ENCODE measurements at places on chromosomes 1 and 21. TPM values are rescaled to one million over a fixed set of nuclear protein-coding genes. Genes with fewer than 3 reads are reported as not detected.

TNFRSF8 gene
- 0.67 TPM for polyA plus RNA-seq

SPATA45 gene
- polyA plus RNA-seq: 0.64 TPM

TMEM82 gene
- 3.5 TPM for polyA plus RNA-seq

DNA sequence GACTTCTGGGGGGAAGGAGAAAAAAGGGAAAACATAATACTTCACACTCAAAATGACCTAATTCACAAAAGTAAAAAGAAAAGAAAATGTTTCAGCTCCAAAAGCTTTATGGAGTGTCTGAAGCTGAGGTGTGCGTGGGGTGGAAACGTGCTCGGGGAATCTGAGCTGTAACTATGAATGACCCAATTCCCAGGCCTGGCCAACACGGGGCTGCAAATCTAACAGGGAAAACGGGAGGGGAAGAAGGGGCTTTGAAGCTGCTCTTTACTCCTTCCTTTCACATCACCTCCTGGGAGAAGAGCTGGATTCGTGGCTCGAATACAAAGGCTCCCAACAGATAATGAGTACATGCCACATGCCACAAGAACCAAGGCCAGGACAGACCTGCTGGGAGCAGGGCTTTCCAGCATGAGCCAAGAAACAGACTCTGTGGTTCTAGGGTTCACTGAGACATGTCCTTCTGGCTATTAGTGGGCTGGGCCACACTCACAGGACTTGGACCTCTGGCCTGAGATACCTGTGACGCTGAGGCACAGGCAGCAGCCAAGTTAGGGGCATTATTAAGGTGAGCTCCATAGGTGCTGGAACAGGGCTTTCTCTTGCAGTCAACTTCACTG lies 51.5 kb downstream of the SLC66A1 start:
- no peak for DNase-seq

DNA sequence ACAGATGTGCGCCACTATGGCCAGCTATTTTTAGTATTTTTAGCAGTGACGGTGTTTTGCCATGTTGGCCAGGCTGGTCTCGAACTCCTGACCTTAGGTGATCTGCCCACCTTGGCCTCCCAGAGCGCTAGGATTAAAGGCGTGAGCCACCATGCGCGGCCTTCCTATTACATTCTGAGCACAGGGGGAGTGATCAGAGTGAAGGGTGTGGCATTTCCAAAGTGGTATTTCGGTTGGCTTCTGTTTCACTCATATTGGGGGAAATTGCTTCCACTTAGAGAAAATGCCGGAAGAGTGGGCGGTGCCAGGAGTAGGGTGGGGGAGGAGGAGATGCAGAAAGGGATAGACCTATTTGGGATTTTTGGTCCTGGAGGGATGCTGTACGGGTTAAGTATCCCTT lies 4.3 kb downstream of the PIK3CD start:
- no peak for DNase-seq

- DNase-seq: peak; percentile 36
These were observed 25.3 kb upstream of the PEF1 start for GRCh38 chr1:31669786-31670592.

B3GALT5 gene
- polyA plus RNA-seq: 1.9 TPM

SLC45A1 gene
- polyA plus RNA-seq: 4.0 TPM

LCE1E gene
- not detected for polyA plus RNA-seq

TMPRSS15 gene
- 0.39 TPM for polyA plus RNA-seq

DNA sequence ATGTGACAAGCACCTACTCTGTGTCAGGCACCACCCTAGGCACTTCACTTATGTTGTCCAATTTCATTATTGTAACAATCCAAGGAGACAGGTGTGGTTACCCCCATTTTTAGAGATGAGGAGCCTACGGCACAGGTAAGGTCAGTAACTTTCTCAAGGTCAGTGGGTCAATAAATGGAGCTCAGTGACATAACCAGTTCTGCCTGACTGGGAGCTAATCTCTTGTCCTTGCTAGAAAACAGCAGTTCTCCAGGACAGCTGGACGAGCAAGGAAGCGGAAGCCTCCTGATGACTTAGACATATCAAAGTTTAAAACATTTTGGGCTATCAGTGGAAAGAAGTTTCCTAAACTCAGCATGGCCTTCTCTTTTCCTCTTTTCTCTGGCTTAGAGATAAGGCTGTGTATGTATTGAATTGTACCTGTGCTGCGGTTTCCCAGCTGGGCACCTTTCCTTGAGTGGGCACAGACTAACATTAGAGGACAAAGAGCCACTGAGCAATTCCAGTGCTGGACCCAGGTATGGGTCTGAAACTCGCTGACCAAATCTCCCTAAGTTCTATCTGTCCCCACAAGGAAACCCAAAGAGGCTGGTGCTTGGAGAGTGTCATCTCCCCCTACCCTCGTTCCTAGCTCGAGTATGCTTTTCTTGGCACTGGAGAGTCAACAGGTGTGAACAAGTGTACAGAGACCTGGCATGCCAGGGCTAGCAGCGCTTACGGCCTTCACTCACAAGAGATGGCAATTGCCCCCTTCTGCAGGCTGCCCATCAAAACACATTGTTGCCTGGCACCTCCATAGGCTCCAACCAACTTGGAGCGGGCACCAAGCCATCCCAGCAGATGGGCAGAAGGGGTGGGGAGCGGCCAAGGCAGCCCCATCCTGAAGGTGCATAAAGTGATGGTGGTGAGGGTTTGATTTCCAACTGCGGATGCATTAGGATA lies 456.1 kb upstream of the PROX1 start:
- DNase-seq: no peak

LCE2B gene
- polyA plus RNA-seq: not detected

- peak; percentile 68 for DNase-seq
These were observed 87.2 kb downstream of the MRPL37 start for GRCh38 chr1:54287176-54287650.

SPRR1A gene
- polyA plus RNA-seq: 0.21 TPM

YIPF1 gene
- 34.7 TPM for polyA plus RNA-seq

- DNase-seq: no peak
These were observed 145.1 kb upstream of the EDN2 start for GRCh38 chr1:41629571-41629970.

PEAR1 gene
- 22.2 TPM for polyA plus RNA-seq

DNA sequence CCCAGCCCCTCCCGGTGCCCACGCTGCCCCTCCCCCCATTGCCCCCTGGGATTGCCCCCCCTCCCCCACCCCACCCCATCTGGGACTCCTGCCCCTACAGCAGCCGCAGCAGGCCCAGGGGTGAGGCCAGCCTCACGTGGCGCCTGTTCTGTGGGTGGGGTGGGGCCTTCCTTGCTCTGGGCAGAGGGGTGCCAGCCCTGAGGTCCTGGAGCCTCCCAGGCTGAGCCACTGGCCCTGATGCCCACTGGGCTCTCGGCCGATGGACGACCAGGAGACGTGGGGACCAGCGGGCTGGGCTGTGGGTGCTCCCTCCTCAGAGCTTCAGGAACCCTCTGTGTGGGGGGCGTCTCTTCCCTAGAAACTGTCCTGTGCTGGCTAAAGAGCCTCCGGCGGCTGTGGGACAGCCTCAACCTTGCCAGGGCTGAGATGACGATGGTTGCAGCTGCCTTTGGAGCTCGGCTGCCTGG lies 5.8 kb upstream of the C1orf159 start:
- no peak for DNase-seq

DNA sequence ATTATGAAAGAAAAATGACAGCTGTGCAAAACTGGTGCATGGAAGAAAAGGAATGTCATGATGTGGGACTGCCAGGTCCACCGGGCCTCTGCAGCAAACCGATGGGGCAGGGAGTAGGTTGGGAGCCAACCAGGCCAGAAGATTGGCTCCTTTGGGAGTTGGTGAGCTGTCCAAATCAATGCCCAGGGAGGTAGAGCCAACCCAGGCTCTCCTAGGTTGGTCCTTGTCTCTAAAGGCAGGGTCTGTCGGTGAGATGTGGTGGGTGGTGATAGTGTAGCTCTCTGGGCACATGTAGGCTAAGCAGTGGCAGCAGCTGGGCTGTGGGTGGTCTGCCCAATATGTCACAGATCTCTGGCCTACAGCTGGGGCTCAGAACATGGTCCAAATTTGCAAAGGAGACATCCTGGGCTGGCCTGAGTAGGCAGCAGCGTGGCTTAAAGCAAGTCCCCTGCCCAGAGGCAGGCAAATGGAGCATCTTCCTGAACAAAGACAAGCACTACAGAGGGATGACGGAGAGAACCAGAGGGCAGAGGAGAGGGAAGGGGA lies 61.2 kb upstream of the PRDX6 start:
- no peak for DNase-seq

ALPL gene
- 27.9 TPM for polyA plus RNA-seq

HES5 gene
- polyA plus RNA-seq: 0.32 TPM

- no peak for DNase-seq
These were observed 159.0 kb upstream of the ZNHIT6 start for GRCh38 chr1:85867189-85867588.

GRCh38 chr1:221793439-221794078 lies 51.7 kb upstream of the DUSP10 start:
- DNase-seq: no peak

DNA sequence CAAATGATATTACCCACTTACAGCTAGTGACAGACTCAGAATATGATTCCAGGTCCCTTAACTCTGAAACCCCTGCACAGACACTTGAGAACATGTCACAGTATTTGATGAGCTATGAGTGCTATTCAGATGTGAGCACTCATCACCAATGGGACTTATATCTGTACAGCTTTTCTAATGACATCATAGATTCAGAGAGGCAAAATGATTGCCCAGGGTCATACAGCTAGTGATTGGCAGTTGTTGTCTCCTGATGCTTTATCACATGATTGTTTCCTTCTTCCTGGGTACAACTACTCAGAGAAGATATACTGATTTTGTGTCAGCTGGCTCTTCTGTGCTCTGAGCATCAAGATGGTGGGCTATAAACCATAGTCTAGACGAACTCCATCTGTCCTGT lies 428.0 kb upstream of the BEND5 start:
- DNase-seq: no peak

DNA sequence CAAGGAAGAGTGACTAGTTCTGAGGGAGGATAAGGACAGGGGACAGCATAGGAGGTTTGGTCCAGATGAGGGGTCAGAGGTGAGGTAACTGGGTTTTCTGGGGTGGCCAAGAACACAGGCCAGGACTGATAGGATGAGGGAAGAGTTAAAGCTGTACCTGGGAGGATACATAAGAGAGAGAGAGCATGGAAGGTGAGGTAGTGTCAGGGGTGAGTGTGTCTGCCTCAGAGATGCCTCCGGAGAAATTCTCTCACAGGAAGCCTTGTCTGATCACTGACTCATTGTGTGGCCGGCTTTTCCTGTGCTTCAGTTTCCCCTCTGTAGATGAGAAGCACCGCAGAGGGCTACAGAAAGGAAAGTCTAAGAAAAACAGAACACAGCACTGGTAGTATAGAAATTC lies 40.2 kb downstream of the FASLG start:
- no peak for DNase-seq

SIM2 gene
- polyA plus RNA-seq: 25.8 TPM

GBP4 gene
- 6.9 TPM for polyA plus RNA-seq

GRCh38 chr1:4587721-4588120 lies 66.7 kb upstream of the AJAP1 start:
- DNase-seq: no peak

TM2D1 gene
- 87.9 TPM for polyA plus RNA-seq

DNA sequence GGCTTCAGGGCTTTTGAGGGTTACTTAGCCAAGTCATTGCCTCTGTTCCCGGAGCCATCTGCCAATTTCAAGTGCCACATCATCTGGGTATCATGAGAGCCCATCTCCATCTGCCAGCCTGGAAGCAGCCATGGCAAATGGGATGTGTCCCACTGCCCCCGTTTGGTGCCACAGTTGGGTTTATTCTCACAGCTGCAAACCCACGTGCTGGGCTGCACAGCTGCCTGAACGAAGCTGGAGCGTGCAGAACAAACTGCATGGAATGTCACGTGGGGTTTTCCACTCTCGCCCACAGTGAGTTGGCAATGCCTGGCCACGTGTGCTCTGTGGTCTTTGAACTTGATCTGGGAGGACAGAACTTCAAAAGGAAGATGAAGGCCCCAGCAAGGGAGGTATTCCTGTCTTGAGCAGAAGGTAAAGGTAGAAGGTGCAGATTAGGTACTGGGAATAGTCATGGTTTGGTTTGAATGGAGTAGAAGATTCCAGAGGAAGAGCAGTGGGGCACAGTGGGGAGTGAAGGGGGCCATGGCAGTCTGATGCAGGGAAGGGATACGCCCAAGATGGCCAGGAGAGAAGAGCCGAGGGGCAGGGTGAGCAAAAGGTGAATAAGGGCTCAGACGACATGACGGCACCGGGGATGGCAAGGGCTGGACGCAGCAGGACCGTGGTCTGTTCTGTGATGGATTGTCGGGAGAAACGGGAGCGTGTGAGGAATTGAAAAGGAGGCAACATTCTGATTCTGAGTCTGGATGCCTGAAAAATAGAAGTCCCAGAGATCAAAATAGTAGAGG lies 222.0 kb downstream of the KAZN start:
- no peak for DNase-seq

GRCh38 chr1:112371775-112372174 lies 24.2 kb upstream of the CTTNBP2NL start:
- no peak for DNase-seq

DNA sequence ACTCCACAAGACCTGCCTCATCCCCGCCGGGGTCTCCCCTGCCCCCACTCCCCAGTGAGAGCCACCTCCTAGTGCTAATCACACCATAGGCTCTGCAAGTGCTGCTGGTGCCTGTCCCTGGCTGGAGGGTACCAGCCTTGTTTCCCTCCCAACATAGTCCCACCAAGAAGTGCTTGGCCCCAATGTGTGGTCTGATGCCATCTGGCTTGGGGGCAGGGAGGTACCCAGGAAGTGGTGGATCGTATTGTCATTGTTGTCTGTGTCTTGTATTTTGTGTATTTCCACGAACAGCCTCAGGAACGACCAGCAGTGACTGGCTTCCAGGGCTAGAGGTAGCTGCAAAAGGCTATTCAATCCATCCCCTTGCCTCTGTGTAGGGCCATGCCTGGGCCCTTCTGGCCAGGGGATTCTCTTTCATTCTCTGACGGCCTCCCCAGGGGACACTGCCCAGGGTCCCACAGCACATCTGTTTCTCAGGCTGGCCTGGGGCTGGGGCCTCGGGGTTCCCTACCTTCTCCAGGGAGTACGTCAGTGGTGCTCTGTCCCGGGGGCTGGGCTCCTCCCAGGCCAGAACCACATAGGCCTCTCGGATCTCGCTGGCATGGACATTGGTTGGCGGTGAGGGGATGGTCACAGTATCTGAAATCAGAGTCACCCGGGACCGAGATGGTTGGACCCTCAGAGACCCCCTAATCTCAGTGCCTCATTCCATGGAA lies 22.8 kb downstream of the MYOM3 start:
- no peak for DNase-seq

PTCH2 gene
- polyA plus RNA-seq: 4.7 TPM

DNA sequence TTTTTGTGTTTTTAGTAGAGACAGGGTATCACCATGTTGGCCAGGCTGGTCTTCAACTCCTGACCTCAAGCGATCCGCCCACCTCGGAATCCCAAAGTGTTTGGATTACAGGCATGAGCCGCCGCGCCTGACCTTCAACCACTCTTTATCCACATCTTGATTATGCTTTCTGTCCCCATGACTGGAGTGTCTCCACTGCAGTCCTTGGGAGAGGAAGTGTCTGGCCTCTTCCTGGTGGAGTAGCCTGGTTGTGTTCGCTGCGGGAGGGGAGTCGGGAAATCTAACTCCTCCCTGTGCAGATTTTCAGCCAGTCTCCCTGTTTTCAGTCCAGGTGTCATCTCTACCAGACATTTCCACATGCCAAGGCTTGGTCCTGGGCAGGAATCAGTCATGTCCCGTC lies 9.7 kb downstream of the KISS1 start:
- DNase-seq: no peak

TUFT1 gene
- 10.6 TPM for polyA plus RNA-seq

- no peak for DNase-seq
These were observed 19.6 kb downstream of the OLIG1 start for GRCh38 chr21:33089395-33090119.
